Calu3 (cell line): ENCODE measurements at places on chromosomes 11 and 22. TPM values are rescaled to one million over a fixed set of nuclear protein-coding genes. Genes with fewer than 3 reads are reported as not detected.

DNA sequence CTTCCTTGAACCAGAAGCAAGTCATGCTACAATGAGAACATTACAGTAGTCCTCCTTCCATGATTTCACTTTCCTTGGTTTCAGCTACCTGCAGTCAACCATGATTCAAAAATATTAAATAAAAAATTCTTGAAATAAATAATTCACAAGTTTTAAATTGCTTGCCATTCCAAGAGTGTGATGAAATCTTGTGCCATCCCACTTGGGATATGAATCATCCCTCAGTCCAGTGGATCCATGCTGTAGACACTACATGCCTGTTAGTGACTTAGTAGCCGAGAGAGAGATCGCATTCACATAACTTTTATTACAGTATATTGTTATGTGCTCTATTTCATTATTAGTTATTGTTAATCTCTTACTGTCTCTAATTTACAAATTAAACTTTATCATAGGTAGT lies 6.0 kb downstream of the HOATZ start:
- DNase-seq: no peak

DNA sequence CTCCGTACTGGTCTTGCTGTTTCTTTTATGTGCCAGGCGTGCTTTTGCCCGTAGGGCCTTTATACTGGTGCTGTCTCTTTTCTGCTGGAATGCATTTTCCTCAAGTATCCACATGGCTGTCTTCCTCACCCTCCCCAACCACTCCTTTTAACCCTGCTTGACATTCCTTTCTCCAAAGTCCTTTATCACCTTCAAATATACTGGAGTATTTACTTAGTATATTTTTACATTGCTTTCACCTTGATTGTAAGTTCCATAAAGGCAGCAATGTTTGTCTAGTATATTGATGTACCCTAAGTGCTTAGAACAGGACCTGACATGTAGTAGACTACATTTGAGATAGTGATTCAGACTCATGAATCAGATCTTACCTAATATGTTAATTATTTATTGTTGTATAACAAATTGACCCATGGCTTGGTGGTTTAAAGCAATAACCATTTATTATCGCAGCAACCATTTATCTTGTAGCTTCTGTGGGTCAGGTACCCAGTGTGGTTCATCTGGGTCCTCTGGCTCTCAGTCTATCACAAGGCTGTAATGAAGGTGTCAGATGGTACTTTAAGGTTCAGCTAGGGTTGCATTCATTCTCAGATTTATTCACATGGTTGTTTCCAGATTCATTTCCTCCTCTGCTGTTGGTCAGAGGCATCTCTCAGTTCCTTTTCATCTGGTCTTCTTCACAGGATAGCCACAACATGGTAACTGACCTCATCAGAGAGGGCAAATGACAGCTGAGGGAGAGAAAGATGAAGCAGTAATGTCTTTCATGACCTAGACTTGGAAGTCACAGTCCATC lies 34.2 kb downstream of the DDX10 start:
- no peak for DNase-seq

- DNase-seq: no peak
These were observed 166.1 kb upstream of the API5 start for GRCh38 chr11:43145653-43146052.

DNA sequence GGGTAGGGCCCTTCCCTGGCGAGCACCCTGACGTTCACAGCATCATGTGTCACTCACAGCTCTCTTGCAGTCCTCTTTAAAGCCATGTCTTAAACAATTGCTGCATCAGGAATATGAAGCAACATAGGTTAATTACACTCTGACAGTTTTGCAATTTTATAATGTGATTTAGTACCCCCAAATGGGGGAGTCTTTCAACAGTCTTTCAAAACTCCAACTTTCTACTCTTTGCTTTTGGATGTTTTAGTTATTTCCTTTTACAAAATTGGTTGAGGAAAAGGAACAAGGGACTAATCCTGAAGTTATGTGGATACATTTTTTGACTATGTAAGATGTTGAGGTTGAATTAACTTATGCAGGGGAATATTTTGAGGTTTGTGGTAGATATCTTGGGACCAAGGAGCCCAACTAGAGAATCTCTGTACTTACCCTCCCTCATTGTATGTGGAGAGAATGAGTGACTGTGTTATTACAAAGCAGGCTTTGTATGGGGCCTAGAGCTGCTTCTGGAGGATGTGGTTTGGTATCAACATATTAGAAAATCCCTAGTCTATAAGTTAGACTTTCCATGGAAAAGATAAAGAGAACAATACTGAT lies at the start of gene MMP8:
Gene MMP8 (minus strand): TSS at position 51 of the 597 bp plus-strand sequence. CDS start 99 bp downstream, outside the sequence.
- no peak for DNase-seq

DNA sequence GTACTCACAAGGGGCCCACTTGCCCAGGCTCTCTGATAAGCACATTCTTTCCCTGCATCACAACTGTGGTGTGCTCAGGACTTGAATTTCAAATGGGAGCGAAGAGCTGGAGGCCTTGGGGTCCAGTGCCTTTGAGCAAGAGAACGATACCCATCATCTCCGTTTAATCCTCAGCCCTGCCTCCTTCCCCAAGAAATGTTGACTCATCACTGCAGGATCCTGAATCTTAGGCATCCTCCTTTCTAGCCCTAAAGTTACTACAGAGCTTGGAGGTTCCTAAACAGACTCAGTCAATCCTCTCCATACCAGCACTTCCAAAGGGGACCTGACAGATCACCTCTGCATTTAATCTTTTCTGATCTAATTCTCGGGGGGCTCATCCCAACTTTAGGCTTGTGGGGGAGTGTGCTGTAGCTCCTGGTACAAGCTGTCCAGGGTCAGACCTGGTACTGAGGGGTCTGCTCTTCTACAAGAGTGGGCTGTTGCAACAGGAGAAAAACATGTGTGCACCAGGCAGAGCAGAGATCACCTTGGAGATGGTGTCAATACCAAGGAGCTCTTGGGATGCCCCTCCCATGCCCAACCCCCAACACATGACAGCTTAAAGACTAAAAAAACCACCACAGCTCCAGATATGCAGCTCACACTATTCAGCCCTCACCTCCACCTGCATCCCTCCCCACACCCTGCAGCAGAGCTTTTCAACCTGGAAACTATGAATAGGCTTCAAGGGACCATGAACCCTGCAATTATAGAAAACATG lies 3.9 kb upstream of the PRG2 start:
- no peak for DNase-seq

GRCh38 chr22:36541831-36542411 lies 13.0 kb upstream of the EIF3D start:
- peak; percentile 75 for DNase-seq

DNA sequence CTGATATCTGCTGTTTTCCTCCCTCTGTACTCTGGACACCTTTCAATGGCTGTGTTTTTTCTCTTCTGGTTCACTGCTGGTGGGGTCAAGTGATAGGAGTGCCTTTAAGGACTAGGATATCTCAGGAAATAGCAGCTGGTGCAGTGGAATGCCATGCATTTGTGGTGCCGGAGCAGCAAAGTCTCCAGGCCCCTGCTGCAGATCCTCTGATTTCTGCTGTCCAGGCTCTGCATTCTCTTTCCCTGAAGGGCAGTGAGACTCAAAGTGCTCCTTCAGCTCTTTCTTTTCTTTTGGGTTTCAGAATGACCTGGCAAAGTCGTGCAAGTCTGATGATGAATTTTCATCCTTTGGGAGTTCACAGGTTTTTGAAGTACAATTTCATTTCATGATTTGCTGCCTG lies 774.3 kb downstream of the FAM181B start:
- no peak for DNase-seq

- no peak for DNase-seq
These were observed 11.8 kb upstream of the FXYD2 start for GRCh38 chr11:117836077-117836960.

- DNase-seq: no peak
These were observed 20.9 kb downstream of the LIMK2 start for GRCh38 chr22:31233001-31233400.

The CSNK2A3 gene
- 0.86 and 1.1 TPM in 2 replicates for total RNA-seq

The SLC22A8 gene
- total RNA-seq: not detected in 2 replicates

The MUC6 gene
- 0.73 and 4.6 TPM in 2 replicates for total RNA-seq

The KDELR3 gene
- total RNA-seq: 16.1 and 18.7 TPM in 2 replicates

The PRAME gene
- total RNA-seq: 2.6 and 5.1 TPM in 2 replicates

The ART1 gene
- total RNA-seq: not detected in 2 replicates

The DGCR6 gene
- 3.1 and 3.2 TPM in 2 replicates for total RNA-seq
